Fibroblast of skin of left biceps (primary cell): ENCODE measurements at places on chromosomes 3 and 15.

GRCh38 chr3:196931157-196931556 lies 11.2 kb downstream of the NCBP2 start:
- no peak for DNase-seq

- DNase-seq = no peak
These were observed 342.7 kb downstream of the PTPRG start for GRCh38 chr3:61903931-61904657.

DNA sequence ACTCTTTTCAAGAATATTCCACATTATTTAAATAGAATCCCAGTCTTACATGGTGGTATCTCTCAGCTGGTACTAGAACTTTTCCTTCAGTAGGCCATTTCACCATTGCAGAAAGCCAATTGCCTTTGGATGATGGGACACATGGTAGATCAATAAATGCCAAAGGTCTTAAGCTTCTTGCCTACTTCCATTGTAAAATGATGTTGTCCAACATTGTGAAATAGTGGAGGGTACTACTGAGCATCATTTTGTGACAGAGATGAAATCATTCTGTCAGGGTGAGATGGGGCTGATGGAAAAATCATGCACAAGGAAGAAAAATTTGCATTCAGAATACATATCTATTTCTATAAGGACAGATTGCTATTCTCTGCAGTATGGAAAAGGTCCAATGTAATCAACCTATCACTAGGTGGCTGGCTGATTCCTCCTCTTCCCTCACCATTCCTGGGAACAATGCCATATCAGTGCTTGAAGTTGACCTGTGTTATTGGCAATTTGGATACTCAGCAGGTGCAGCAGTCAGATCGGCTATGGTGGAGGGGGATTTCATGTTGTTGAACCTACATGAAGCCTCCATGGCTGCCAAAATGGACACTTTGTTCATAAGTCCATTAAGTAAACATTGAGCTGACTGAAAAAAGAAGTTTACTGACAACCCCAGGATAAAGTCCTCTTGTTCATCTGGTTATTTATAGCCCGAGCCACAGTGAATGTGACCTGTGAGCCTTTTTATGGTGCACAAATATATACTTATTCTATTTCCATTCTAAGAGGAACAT lies 596.9 kb upstream of the ARPP21 start:
- DNase-seq = no peak

DNA sequence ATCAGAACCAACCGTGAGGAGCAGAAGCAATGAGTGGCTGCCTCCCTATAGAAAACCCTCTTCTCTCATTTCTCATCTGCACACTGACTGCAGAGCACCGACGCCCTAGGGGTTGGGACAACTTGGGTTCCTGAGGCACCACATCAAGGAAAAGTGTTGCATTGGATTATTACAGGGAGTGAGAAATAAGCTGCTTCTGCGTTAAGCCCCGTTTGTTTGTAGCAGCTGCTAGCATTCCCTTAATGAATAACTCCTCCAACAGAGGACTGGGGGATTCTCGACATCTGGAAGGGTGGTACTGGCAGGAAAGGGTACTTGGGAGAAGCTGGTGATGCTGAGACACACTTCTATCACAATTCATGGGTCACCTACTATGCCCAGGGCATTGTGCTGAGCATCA lies 25.3 kb upstream of the AGBL1 start:
- no peak for DNase-seq

GRCh38 chr3:162367429-162368260 lies 871.0 kb downstream of the OTOL1 start:
- no peak for DNase-seq

DNA sequence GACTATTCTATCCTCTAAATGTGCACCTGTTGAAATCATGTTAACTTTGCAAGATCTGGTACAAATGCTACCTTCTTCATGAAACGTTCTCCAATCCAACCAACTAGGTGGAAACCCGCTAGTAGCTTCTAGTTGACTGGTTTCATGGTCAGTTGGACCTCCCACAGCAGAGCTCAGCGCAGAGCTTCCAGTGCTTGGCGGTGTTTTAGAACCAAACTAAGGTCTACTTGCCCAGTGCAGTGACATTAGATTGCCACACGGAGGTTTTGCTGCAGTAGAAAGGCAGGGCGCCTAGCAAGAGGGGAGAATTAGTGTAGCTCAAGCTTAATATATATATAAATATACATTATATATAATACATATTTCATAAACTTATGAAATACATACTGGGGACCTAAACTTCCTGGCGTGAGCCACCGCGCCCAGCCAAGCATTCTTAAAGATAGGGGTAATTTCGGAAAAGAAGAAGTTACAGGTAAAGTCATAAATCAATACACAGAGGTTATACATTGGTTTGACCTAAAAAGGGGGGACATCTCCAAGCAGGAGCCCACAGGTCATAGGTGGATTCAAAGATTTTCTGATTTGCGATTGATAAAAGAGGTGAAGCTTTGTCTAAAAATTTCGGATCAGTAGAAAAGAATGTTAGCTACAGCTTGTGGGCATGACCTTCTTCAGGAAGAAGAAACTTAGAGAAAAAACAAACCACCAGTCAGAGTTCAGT lies 2.1 kb upstream of the OXSR1 start:
- DNase-seq = no peak
